ENCODE measurements at places on chromosomes 12 and 14. TPM values are rescaled to one million over a fixed set of nuclear protein-coding genes. Genes with fewer than 3 reads are reported as not detected.

The KLRC3 gene
- not detected for polyA plus RNA-seq

The TCL1A gene
- not detected for polyA plus RNA-seq

DNA sequence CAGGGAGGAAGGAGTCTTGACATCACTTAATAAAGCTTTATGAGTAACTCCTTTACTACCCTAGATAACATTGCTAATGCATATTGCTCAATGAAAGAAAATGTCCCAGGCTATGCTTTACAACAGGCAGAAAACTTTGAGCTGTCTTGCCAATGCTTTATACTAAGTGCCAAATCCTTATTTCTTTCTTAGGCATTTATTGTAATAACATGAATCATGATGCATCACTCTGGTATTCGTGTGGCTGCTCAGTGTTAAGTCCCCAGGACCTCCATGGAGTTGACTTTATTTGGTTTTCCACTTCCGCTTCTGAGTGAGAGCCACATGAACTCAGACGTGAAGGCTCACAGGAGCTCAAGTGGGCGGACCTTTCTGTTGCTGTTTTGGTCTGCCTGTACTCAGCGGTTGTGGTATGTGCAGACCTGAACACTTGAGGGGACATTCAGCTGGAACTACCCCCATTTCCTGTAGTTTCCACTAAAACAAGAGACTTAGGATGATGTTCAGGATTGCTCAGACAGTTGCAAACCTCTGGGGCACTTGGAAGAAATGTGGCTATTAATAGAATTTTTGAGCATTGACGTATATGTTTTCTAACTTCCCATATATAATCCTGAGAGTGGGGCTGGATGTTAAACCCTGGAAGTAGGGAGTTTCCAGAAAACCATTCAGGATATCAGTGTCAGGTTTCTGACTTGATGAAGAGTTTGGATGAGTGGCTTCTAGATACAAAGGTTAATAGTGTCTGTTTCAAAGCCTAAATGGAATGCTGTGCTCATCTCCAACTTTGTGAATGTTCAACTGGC is 258.6 kb downstream of the MSRB3 start:
- no peak for DNase-seq

DNA sequence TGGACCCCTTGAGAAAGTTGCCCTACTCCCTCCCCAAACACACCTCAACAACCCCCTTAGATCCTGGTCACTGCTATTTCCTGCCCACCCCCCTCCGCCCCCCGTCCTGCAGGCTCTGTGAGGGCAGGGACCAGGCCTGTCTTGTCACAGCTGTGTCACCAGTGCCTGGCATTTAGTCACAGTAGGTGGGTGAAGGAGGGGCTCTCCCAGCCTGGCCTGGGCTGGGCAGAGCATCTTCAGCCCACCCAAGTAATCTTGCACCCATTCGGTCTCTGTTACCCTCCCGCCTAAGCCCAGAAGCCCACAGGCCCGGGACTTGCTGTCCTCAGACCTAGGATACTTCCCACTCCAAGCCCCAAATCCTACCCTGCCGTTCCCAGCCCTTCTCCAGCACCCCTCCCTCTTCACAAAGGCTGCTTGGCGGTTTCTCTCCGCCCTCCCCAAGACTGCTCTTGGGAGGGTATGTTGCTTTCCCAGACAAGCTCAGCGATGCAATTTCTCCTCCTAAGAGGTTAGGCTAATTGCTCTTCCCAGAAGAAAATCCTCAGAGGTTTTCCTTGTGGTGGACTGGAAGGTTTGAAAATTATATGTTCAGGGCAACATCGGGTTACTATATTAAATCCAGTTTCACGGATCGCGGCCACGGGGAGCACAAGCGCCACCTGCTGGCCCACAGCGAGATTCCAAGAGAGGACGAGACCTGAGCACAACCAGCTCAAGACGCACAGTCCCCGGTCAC is 50.8 kb upstream of the ZFP36L1 start:
- DNase-seq, result peak; percentile 75

- DNase-seq, result no peak
These were observed 90.2 kb downstream of the KDM2B start for GRCh38 chr12:121490401-121491281.

GRCh38 chr12:51910691-51911090 is 3.4 kb downstream of the ACVRL1 start:
- no peak for DNase-seq

- DNase-seq, result no peak
These were observed 149.9 kb upstream of the BTG1 start for GRCh38 chr12:92295523-92295922.
